Kidney (tissue), 22 donors: ENCODE measurements at places on chromosomes 16 and 17. TPM values are rescaled to one million over a fixed set of nuclear protein-coding genes. Genes with fewer than 3 reads are reported as not detected.

GRCh38 chr16:1184156-1184868 lies 31.4 kb downstream of the CACNA1H start:
- no peak for DNase-seq

GRCh38 chr17:57114085-57114673 lies 29.1 kb downstream of the AKAP1 start:
- DNase-seq = peak; percentile 67

- DNase-seq = no peak
Observed at GRCh38 chr17:55124730-55125360, 139.9 kb upstream of the HLF start.

- DNase-seq = no peak
Observed at GRCh38 chr17:81667754-81668153, 1.2 kb downstream of the CCDC137 start.

- DNase-seq = peak; percentile 66
Observed at GRCh38 chr17:49361129-49361901, 735 bp downstream of the ZNF652 start.

GRCh38 chr16:25018972-25019617 lies 3.9 kb upstream of the ARHGAP17 start:
- no peak for DNase-seq

Gene TUBG2
- 19.9 TPM for total RNA-seq

- no peak for DNase-seq
Observed at GRCh38 chr17:39513915-39514314, 52.6 kb downstream of the CDK12 start.

GRCh38 chr17:63538693-63539595 lies 11.3 kb upstream of the DCAF7 start:
- no peak for DNase-seq

DNA sequence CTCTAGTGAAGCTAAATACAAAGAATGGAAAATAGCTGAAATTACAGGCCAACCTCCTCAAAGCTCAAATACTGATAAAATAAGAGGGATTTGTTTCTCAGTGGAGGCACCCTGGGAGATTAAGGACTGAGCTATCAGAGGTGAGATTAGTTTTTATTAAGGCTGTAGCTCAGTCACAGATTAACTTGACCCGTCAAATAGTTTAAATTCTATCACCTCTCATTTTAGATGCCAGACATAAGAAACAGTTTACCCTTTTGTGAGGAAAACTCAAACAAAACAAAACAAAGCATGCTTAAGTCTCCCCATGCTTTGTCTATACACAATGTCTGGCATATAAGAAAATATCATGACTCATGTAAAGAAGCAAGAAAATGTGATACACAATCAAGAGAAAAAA lies 208.3 kb upstream of the PMFBP1 start:
- DNase-seq = peak; percentile 12

DNA sequence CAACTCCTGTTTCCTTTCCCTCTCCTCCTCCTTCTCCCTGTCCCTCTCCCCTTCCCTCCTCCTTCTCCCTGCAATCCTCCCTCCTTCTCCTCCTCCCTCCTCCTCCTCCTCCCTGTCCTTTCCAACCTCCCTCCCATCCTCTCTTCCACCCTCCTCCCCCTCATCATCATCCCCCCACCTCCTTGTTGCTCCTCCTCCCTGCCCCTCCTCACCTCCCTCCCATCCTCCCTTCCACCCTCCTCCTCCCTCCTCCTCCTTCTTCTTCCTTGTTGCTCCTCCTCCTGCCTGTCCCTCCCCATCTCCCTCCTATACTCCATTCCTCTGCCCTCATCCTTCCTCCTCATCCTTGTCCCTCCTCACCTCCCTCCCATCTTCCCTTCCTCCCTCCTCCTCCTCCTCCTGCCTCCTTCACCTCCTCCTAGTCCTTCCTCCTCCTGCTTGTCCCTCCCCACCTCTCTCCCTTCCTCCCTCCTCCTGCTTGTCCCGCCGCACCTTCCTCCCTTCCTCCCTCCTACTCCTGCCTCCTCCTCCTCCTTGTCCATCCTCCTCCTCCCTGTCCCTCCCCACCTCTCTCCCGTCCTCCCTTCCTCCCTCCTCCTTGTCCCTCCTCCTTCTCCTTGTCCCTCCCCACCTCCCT lies 222.5 kb downstream of the IRF8 start:
- peak; percentile 52 for DNase-seq

GRCh38 chr17:46792071-46792470 lies 26.4 kb downstream of the WNT3 start:
- DNase-seq = no peak

- no peak for DNase-seq
Observed at GRCh38 chr16:70605283-70605657, 41.1 kb upstream of the IL34 start.

- DNase-seq = peak; percentile 88
Observed at GRCh38 chr17:50051082-50051576, 4.8 kb upstream of the ITGA3 start.

DNA sequence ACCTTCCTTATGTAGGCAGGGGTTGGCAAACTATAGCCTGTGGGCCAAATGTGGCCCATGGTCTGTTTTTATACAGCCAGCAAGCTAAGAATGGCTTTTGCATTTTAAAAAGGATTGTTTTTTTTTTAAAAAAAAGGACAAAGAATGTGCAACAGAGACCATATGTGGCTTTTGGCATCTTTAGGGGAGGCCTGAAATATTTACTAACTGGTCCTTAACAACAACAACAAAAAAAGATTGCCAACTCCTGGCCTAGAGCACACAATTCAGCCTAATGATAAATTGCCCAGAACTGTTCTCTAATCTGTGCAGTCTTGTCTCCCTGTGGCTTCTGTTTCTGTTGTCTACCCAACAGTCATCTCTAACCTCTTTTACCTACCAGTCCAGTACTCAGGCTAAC lies 67.1 kb downstream of the SSH2 start:
- no peak for DNase-seq

Gene SLC47A1
- total RNA-seq = 26.0 TPM

Gene TMEM100
- total RNA-seq = 7.2 TPM

DNA sequence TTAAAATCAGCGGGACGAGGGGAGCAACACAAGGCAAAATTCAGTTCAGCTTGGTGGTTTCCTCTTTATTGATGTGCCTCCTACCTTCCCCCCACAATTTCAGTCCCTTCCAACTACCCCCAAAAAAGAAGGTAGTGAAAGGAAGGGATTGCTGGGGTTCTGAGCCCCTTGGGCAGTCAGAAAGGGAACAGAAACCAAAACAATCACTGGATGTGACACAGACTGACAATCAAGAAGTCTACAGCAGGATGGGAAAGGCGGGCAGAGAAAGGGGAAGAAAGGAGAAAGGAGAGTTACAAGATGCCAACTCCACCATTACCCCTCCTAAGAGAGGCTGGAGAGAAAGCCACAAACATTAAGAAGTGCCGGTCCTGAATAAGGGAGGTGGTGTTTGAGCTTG lies 1.1 kb upstream of the PHF23 start:
- DNase-seq = no peak

DNA sequence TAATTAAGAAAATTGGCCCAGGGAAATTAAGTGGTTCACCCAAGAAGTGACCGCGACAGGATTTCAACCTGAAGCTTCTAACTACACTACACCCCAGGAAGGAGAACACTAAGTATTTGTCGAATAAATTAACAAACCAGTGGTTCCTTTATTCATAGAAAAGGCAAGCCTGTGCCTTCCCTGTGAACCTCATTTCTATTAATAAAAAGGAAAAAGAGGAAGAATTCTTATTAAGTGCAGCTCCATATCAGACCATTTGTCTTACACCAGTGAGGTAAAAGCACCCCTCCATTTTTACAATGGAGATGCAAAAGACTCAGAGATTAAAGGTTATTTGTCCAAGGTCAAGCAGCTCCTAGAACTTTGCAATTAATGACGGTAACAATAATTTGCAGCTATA lies 1.7 kb downstream of the COPS3 start:
- no peak for DNase-seq

DNA sequence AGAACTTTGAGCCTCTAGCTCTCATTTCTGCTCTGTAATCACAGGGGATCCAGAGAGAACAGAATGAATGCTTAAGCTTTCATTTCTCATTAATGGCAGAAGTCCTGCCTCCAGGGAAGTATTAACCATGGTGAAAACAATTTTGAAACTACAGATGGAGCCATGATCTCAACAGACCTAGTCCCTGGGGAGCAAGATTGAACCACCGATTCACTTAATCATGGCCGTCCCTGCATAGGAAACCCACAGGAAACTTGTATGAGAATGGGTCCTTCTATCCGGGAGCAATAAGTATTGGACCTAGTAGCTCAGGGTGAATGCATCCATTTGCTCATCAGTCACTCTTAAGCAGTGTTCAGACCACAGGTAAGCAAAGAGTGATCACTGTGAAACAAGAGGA lies 40.2 kb upstream of the CLEC18A start:
- no peak for DNase-seq

GRCh38 chr17:39675390-39676082 lies 7.3 kb downstream of the PNMT start:
- DNase-seq = peak; percentile 43

Gene GAS2L2
- not detected for total RNA-seq
